Activated CD4-positive, CD25-positive, alpha-beta regulatory T cell treated with anti-CD3 and anti-CD28 coated beads, Interleukin-2, amount 50 U/mL, for 24 hours (primary cell): ENCODE measurements at places on chromosomes 12 and 14.

- ATAC-seq: no peak
Measured at GRCh38 chr14:70036665-70037064, 152.1 kb downstream of the SLC8A3 start.

DNA sequence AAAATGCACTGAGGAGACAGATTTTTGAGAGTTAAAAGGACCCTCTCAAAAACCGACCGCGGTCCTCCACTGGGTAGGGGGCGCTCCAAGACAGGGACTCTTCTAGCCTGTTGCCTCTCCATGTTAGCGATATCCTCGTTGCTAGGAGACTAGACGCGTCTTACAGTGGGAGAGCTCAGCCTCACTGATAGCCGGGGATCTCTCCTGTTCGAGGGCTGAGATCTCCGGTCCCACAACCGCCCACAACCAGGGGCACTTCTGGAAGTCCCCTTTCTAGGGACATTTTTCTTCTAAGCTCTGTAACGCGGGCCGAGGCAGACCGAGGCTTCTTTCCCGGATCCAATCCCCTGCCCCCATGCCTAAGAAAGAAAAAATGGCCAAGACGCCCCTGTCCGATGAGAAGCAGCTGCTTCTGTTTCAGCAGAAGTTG, 21.3 kb downstream of the FKBP11 start:
- peak; percentile 94 for ATAC-seq

GRCh38 chr12:120642121-120642520, 1.7 kb downstream of the CABP1 start:
- no peak for ATAC-seq

DNA sequence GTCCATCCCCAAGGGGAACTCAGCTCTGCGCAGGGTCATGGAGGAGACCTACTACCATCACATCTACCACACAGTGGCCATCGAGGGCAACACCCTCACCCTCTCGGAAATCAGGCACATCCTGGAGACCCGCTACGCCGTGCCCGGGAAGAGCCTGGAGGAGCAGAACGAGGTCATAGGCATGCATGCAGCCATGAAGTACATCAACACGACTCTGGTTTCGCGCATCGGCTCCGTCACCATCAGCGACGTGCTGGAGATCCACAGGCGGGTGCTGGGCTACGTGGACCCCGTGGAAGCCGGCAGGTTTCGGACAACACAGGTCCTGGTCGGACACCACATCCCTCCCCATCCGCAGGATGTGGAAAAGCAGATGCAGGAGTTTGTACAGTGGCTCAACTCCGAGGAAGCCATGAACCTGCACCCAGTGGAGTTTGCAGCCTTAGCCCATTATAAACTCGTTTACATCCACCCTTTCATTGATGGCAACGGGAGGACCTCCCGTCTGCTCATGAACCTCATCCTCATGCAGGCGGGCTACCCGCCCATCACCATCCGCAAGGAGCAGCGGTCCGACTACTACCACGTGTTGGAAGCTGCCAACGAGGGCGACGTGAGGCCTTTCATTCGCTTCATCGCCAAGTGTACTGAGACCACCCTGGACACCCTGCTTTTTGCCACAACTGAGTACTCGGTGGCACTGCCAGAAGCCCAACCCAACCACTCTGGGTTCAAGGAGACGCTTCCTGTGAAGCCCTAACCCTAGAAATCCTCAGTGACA, 3.8 kb downstream of the FICD start:
- no peak for ATAC-seq

- peak; percentile 74 for ATAC-seq
Measured at GRCh38 chr14:102819176-102819628, 42.0 kb downstream of the TRAF3 start.

DNA sequence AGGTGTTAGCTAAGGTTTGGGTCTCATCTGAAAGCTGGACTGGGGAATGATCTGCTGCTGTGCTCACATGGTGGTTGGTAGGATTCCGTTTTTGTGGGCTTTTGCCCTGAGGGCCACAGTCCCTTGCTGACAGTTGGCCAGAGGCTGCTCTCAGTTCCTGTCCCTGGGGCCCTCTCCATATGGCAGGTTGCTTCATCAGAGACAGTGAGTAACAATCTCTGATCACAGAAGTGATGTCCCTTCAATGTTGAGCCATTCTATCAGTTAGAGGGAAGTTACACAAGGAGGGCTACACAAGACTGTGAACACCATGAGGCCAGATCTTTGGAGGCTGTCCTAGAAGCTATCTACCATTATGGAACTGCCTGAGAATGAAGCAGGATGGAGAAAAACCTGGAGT, 137.2 kb downstream of the AACS start:
- no peak for ATAC-seq

GRCh38 chr12:66423266-66423665, 121.0 kb downstream of the HELB start:
- ATAC-seq: no peak

DNA sequence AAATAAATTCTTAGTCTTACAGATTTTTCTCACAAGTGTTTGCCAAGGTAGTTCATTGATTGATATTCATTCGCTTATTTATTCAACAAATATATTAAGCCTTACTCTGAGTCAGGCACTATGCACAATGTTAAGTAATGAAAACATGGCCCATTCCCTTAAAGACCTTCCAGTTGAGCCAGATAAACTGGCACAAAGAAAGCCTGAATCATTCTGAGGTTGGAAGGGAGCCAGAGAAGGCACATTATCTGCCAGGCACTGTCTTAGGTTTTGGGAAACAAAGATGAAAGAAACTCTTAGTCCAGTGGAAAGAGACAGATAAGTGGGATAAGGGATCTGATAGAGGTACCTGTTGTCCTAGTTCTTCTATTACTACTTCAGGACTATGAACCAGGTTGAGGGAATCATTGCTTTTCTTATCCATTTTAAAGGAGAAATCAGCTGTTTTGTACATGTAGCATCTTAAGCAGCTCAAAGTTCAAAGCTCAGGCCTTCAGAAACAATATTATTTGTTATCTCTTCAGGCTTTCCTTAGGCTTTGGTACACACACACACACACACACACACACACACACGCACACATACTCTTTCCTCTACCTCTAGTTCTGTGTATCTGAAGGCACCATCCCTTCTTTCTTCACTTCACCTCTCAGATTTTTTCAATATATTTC, 27.0 kb downstream of the PDE6H start:
- no peak for ATAC-seq

- no peak for ATAC-seq
Measured at GRCh38 chr12:94961256-94961824, 42.2 kb downstream of the NDUFA12 start.

GRCh38 chr14:63678536-63678935, 36.9 kb upstream of the WDR89 start:
- ATAC-seq: no peak

DNA sequence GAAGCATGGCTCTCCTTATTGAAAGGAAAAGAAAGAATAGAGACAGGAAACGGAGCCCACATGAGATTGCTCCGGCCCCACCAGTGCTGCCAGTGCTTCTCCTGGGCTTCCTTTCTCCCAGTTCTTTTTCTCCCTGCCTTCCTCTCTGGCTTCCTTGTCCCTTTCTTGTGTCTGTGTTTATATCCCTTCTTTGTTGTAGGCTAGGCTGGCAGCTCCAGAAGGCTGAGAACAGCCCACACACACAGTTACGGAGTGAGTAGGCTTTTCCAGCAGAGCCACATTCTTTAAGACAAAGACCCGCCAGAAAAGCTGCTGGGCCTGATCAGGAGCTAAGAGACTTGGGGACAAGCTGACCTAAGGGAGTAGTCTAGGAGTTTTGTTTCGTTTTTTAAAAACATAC, 13.0 kb downstream of the CIPC start:
- ATAC-seq: no peak

GRCh38 chr12:92814584-92814983, 111.8 kb downstream of the PLEKHG7 start:
- ATAC-seq: no peak

- no peak for ATAC-seq
Measured at GRCh38 chr12:119788786-119789185, 88.3 kb downstream of the CIT start.

DNA sequence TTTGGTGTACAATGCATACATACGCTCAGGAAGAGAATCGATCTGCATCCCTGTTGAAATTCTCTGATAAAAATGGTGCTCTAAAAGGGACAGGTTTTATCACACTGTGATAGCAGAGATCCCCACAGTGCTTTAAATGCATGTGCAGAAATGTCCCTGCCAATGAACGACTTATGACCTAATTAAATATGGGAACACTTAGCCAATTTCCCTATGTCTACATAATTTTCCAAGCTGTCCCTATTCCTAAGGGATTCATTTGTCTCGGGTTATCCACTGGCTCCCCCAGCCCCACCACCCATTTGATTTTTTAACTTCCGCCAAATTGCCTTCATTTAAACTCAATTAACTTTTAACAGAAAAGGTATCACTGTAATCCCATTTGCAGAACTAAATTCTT, 284.6 kb downstream of the TMEM132D start:
- ATAC-seq: no peak

DNA sequence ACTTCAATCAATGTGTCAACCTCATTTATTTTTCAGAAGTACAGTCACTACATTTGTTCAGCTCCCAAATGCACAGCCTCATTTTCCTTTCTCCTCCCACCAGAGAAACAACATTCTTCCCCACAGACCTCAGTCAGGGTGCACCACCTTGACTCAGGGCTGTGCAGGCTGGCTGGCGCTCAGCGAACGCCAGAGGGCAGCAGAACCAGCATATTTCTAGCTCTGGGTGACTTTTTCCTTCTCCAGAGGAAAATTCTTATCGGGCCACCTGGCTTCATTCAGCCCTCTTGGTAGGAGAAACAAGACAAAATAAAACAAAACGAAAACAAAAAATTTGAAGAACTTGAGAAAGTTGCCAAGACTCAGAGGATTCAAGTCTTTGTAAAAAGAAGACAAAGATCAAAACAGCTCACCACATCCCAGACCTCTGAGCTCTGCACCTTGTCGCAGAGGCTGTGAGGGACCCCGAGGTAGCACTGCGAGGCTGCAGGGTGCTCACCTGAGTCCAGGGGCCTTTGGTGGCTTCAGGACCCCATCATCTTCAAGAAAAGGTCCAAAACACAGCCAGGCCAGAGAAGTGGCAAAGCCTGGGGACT, 33.7 kb downstream of the PAH start:
- no peak for ATAC-seq

DNA sequence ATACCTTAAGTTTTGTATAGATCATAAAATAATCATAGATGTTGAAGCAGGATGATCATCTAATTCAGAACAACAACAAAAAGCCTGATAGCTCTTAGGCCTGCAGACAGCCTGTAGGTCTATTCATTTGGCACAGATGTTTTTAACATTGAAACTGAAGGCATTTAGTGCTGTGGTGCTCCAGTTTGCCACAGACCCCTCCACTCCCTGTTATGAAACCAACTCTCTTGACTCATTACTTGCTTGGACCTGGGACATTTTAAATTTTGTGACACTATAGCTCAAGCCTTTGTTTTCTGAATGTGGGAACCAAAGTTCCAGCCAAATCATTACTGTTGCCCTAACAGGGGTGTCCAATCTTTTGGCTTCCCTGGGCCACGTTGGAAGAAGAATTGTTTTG, 9.1 kb downstream of the PRKCH start:
- ATAC-seq: peak; percentile 56

DNA sequence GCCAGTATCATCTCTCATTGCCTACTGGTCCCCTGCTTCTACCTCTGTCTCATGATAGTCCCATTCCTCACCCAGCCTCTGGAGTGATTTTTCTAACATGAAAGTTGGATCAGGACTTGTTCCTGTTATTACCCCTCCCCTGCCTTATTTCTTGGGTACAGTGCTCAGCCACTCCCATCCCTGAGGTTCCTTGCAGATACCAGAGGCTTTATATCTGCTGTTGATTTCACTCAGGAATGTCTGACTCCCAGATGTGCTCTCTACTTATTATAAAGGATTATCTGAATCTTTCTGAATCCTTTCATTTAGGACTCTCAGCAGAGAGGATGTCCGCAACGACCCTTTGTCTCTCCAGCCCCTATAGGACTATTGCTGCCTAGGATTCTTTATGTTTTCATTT, 111.2 kb downstream of the LRRK2 start:
- ATAC-seq: no peak

DNA sequence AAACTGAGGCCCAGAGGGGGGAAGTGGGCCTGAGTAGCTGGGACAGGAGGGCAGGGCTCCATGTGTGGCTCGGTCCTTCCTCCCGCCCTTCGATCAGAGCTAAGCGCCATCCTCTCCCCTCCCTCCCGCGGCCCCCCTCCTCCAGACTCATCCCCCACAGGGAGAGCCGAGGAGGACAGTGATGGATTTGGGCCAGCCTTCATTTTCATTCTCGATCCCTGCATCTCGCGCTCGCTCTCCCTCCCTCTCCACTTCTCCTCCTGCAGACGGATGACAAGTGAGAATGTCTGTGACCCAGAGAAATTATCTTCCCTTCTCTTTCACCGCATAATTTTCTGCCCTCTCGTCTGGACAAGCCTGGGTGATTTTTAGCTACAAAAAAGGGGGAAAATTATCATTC, 183.3 kb downstream of the RBM19 start:
- ATAC-seq: no peak

DNA sequence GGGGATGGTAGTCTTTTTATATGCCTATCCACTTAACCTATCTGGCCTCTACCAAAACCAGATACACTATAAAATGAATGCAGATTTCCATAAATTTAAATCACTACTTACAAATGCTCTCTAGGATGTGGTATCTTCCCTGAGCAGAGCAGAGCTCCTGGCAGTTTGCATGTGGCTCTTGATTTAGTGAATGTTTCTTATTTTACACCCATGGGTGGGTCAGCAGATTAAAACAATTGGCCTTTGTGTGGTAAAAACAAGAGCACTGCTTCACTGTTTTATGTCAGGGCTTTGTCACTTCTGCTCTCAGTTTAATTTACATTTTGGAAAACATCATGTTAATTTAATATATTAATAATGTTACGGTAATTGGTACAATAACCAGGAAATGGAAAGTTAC, 5.5 kb downstream of the TAS2R19 start:
- no peak for ATAC-seq

- no peak for ATAC-seq
Measured at GRCh38 chr14:96893966-96894622, 96.9 kb downstream of the VRK1 start.

- no peak for ATAC-seq
Measured at GRCh38 chr12:54611715-54612149, 23.0 kb downstream of the LACRT start.

- ATAC-seq: no peak
Measured at GRCh38 chr14:94343238-94344005, 20.3 kb upstream of the SERPINA6 start.

DNA sequence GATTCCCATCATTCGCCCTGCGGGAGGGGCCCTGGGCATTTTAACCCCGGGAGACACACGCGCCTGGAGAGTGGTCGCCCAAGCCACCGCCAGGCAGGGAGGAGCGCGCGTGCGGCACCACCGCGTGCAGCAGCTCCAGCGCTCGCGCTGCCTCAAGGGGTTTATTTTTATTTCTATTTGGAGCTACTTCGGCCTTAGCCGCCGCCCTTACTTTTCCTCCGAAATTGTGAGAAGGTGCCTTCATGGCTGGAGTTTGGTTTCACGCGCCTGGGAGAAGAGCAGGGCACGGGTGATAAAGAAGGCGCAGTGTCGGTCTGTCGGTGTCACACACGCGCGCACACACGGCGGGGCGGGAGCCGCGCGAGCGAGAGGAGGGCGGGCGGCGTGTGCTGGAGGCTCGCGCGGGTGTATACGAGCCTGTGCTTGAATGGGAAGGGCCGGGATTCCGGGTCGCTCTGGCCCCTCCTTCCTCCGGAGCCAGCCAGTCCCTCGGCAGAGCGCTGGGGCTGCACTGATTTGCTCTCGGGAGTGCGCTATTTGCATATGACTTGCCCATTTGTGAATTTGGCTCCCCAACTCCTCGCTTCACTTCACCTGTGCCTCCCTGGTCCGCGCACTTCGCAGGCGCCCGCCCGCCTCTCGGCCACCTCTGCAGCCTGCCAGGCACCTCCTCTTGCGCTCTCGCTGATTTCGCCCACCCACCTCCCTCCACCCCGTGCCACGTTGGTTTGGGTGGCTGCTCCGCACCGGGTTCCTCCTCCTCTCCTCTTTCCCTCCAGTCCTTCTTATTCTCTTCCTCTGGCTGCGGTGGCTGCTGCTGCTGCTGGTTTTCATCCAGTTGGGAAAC, 932.3 kb downstream of the DIO2 start:
- ATAC-seq: no peak
